ENCODE measurements at places on chromosomes 13 and 19. TPM values are rescaled to one million over a fixed set of nuclear protein-coding genes. Genes with fewer than 3 reads are reported as not detected.

DNA sequence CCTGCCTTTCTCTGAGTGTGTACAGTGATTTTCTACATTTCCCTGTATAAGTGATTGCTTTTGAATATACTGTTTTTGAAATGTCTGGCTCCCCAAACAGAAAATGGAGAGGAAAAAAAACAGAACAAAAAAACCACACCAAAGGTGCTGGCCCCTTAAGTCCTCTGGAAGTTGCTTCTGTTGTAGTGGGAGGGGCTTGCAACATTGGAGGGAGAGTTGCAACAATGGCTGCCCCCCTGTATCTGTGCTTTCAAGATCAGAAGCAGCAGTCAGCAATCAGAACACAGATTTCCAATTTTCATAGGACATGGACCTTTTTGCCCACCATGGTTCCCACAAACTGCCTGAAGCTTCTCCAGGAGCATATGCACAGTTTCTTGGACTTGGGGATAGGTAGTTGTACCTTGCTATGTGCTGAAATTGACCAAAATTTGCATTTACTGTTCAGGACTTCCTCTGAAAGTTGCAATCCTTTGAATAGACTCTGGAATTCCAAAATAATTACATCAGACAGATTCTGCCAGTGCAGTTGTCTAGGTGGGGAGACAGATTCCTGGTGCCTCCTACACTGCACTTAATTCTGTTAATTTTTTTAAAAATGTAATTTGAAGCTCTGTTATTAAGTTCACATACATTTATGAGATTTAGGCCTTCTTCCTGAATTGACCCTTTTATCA, 13.8 kb downstream of the BIVM start:
- H3K4me1 ChIP-seq, result peaks cover 12% of the 10 kb centered on the region
- DNase-seq, result no peak
- no peaks in the 10 kb centered on the region for H3K36me3 ChIP-seq
- no peaks in the 10 kb centered on the region for H3K27me3 ChIP-seq
- no peak overlapping the region for H3K4me3 ChIP-seq
- H3K27ac ChIP-seq, result no peak overlapping the region

- no peak for DNase-seq
- H3K36me3 ChIP-seq, result no peaks in the 10 kb centered on the region
Measured at GRCh38 chr13:29845440-29846056, 4.9 kb downstream of the UBL3 start.

- H3K4me1 ChIP-seq, result no peaks in the 10 kb centered on the region
- no peaks in the 10 kb centered on the region for H3K27me3 ChIP-seq
- DNase-seq, result peak; percentile 82
- H3K4me3 ChIP-seq, result no peak within 1 kb of the TSS
- H3K27ac ChIP-seq, result no peak within 1 kb of the TSS
- no peaks in the 10 kb centered on the region for H3K36me3 ChIP-seq
Measured at GRCh38 chr19:49387936-49388372, at the start of gene KASH5. Gene KASH5, plus strand, starts transcription at chr19:49388249. Its CDS starts 2,635 bp downstream, at chr19:49390884.

DNA sequence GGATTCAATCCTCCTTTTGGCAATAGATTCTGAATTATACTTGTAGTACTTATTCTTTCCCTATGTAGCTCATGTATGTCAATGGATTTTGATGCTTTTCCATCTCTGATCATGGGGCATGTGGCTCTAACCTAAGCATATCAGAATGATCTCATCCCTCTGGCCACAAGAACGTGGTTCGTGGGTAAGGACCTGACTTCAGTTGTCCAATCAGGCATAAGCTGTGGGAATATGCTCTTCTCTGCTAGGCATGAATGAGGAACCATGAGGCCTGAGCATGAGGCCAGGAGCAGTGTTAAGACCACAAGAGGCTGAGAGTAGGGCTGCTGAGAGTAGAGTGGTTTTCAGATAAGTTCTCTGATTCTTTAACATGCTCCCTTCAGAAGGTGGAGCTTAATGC, 292.4 kb upstream of the TSHZ3 start:
- H3K4me1 ChIP-seq, result no peaks in the 10 kb centered on the region
- H3K4me3 ChIP-seq, result no peak overlapping the region
- no peak overlapping the region for H3K27ac ChIP-seq
- H3K36me3 ChIP-seq, result no peaks in the 10 kb centered on the region
- no peak for DNase-seq

GRCh38 chr19:16569609-16570320, 2.5 kb downstream of the SLC35E1 start:
- peaks cover 29% of the 10 kb centered on the region for H3K4me1 ChIP-seq
- H3K4me3 ChIP-seq, result no peak overlapping the region
- H3K27me3 ChIP-seq, result no peaks in the 10 kb centered on the region
- no peak overlapping the region for H3K27ac ChIP-seq

DNA sequence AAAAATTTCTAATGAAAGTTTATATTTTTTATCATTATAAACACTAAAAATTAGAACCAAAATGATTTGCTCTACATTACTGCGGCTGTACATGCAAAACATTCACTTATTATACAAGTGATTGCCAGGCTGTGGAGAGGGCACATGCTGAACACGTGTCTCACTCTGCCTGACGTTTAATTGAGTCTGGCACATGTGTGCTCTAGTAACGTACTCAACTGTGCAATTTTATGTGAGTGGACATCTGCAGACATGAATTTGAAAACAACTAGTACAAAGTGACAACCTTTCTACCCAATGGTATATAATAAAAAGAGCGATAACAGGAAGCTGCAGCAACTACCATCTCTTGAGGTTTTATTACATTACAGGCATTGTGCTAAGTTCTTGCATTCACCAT, 341.4 kb downstream of the KLF12 start:
- H3K36me3 ChIP-seq, result no peaks in the 10 kb centered on the region
- no peak overlapping the region for H3K27ac ChIP-seq
- no peak overlapping the region for H3K4me3 ChIP-seq
- no peaks in the 10 kb centered on the region for H3K27me3 ChIP-seq
- H3K4me1 ChIP-seq, result no peaks in the 10 kb centered on the region
- DNase-seq, result no peak

DNA sequence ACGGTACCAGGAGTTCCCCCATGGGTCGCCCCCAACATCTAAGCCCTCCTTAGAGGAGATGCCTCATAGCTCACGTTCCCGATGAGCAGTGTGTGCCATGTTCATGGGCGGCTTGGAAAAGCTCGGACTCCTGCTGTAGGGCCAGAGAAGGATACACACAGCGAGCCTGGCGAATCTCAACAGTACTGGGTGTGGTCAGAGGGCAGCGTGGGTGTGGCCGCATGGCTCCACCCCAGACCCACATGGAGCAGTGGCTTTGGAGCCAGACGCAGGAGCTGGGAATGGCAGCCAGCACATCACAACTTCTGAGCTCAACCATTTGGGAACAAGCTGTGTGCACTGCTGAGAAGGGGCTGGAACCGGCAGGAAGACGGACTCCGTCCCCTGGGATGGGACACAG, 15.6 kb downstream of the CAPS start:
- peaks cover 18% of the 10 kb centered on the region for H3K4me1 ChIP-seq
- no peak overlapping the region for H3K27ac ChIP-seq
- H3K4me3 ChIP-seq, result no peak overlapping the region
- no peaks in the 10 kb centered on the region for H3K36me3 ChIP-seq
- DNase-seq, result no peak

DNA sequence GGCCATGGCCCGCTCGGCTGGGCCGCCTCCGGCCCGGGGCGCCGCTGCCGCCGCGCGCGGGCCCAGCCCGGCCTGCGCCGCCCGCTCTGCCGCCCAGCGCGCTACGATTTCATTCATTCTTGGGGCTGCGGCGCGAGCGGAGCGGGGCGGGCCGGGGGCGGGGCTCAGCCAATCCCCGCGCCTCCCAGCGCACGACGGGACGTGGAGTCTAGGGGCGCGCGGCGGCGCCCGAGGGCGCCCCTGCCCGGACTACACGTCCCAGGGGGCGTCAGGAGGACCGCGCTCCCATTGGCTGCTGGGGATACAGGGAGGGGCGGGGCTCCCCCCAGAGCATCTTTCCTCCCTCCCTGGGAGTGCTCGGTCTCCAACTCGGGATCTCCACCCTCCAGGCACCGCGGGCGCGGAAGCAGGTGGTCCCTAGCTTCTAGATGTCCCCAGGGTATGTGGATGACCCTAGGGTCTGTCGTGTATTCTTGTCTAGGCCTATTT, 5.6 kb upstream of the DPF1 start:
- peaks cover 8% of the 10 kb centered on the region for H3K4me1 ChIP-seq
- H3K27ac ChIP-seq, result no peak overlapping the region
- peak; percentile 49 for DNase-seq
- H3K36me3 ChIP-seq, result no peaks in the 10 kb centered on the region

DNA sequence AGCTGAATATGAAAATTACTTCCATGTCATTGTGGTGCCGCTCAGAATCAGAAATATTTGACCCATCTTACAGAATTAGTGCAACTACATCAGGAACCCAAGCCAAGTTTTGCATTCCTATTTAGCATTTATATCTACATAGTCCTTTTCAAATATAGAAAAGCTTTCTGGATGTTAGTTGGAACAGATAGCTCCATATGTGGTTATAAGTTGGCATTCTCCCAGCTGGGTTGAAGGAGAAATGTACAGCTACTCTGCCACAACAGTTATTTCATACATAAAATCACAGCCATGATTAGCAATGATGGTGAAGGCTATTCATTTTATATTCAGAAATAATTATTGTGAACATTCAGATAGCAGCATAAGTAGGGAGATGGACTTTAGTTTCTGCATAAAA, 28.2 kb downstream of the HPN start:
- H3K4me3 ChIP-seq, result no peak overlapping the region
- H3K27ac ChIP-seq, result no peak overlapping the region
- no peak for DNase-seq
- no peaks in the 10 kb centered on the region for H3K4me1 ChIP-seq

Gene ZNF763
- 2.1 TPM for total RNA-seq

Gene LGALS14
- total RNA-seq, result not detected

Data from adrenal gland (tissue), 19 donors.